B cell (primary cell): ENCODE measurements at places on chromosomes 13 and 19. TPM values are rescaled to one million over a fixed set of nuclear protein-coding genes. Genes with fewer than 3 reads are reported as not detected.

The SLC10A2 gene
- not detected in 2 replicates for total RNA-seq

The C2CD4C gene
- not detected in 2 replicates for total RNA-seq

The PTPRS gene
- 10.0 and 12.2 TPM in 2 replicates for total RNA-seq

The CBY2 gene
- total RNA-seq: not detected in 2 replicates

The CTXN1 gene
- total RNA-seq: not detected in 2 replicates

DNA sequence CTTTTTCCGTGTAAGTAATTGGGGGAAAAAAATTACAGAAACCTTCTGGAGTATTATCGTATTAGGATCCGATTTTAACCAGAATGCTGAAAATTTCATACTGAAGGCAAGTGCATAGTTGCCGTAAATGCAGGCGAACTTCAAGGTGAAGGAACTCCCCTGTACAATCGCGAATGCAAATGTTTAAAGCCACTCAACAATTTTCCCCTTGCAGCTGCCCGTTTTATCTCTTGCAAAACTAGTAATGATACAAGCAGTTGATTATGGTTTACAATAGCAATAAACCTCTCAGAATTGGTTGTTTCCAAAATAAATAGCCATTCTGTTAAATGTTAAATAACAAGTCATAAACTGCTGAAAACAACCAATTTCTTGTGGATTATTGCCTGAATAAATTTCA, 105.7 kb downstream of the DNAJC15 start:
- DNase-seq: no peak

DNA sequence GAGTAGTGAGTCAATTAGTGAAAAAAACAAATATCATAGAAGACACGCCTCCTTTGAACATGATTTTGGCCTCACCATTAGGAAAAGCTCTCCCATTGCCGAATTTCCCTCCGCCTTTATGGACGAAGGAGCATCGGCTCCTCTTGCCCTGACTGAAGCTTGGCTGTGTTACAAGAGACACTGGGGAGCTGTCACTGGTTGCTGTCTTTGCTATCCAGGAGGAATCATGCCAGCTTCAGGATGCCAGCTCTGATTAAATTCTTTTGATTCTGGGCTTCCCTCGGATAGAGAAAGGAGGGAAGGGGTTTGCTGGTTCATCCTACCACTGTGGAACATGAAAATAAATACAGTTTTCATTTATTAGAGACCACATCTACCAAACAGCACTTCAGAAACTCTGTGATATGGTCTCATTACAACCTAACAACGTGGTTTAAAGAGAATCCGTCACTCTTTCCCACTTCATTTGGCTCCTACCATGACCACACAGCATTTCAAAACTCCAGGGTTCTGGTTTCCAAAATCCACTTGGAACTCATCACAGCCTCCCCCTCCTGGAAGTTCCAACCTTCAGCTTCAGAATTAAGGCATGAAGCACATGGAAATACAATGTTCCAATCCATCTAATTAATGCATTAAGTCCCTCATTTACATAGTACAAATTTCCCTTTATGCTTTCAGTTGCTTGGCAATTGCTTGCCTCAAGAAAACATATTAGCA, 446.0 kb downstream of the EFNB2 start:
- DNase-seq: no peak

- no peak for DNase-seq
Measured at GRCh38 chr19:55526216-55527196, 10.4 kb downstream of the SBK2 start.

- DNase-seq: no peak
Measured at GRCh38 chr13:93446238-93446637, 219.6 kb downstream of the GPC6 start.

DNA sequence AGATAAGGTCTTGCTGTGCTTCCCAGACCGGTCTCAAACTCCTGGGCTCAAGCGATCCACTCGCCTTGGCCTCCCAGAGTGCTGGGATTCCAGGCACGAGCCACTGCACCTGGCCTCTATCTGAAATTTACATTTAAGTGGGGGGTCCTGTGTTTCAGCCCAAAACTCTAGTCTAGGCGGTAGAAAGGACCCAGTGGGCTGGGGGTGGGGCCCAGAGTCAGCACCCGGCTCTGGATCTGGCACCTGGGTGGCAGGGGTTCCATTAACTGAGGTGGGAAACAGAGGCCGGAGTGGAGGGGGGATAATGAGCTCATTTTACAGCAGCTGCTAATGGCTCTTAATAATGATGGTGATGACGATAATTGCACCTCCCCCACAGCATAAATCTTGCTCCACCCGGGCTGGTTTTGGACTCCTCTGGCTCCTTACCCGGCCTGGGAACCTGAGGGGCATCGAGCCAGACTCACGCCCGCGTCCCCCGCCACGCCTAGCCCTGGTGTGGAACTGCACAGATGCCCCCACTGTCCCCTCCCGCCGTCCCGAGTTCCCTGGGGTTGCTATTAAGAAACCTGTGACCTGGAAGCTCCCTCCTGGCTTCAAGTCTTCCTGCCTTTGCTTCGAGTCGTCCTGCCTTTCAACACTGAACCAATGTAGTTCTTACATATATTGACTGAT, 17.8 kb upstream of the KLF2 start:
- no peak for DNase-seq

DNA sequence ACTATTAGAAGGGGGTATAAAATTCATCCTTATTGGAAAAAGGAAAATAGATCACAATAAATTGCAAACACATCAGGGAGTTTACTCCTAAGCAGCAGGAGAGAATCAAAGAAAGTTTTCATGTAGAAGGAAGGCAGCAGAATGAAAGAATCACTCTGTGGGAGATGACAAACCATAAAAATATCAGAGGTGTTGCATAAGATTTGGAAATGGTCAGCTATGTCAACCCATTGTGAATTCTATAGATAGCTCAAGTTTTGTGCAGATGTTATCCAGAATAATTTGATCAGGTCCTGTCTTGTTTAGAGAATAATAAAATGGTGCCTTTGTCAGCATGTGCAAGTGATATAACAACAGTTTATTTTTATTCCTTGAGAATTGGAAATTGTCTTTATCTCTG, 622.4 kb downstream of the DCT start:
- no peak for DNase-seq
